Activated CD4-positive, alpha-beta memory T cell treated with anti-CD3 and anti-CD28 coated beads for 36 hours (primary cell): ENCODE measurements at places on chromosomes 2 and 18. TPM values are rescaled to one million over a fixed set of nuclear protein-coding genes. Genes with fewer than 3 reads are reported as not detected.

Gene OSBPL1A
- total RNA-seq: 1.4 TPM

Gene MOGAT1
- not detected for total RNA-seq

Gene TTL
- 39.0 TPM for total RNA-seq

Gene ITGA4
- total RNA-seq: 46.5 TPM

Gene CHRNA1
- not detected for total RNA-seq

DNA sequence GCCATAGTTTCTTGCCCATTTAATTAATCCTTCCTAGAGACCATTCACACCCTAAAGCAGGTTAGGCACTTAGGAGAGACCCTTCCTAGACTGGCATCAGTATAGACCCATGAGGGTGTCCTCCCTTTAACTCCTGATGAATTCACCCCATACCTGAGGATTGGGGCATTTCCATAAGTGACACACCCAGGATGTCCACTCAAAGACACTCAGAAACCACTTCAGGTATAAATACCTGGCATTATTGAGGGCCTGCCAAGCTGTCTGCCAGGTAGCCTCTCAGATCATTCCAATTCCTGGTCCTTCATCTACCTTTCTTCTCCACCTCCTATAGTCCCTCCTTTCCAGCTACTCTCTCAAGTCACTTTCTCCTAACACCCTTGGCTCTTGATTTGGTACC is 57.5 kb upstream of the SLC14A2 start:
- no peak for DNase-seq
- H3K4me1 ChIP-seq: no peaks in the 10 kb centered on the region
- H3K36me3 ChIP-seq: no peaks in the 10 kb centered on the region
- no peak overlapping the region for H3K4me3 ChIP-seq
- peaks cover 2% of the 10 kb centered on the region for H3K27me3 ChIP-seq

- peak overlapping the region; percentile 65 for H3K27ac ChIP-seq
- DNase-seq: peak; percentile 82
- peaks cover 20% of the 10 kb centered on the region for H3K4me1 ChIP-seq
- H3K27me3 ChIP-seq: no peaks in the 10 kb centered on the region
- H3K36me3 ChIP-seq: no peaks in the 10 kb centered on the region
Measured at GRCh38 chr2:96407041-96407918, 71.7 kb downstream of the NCAPH start.

DNA sequence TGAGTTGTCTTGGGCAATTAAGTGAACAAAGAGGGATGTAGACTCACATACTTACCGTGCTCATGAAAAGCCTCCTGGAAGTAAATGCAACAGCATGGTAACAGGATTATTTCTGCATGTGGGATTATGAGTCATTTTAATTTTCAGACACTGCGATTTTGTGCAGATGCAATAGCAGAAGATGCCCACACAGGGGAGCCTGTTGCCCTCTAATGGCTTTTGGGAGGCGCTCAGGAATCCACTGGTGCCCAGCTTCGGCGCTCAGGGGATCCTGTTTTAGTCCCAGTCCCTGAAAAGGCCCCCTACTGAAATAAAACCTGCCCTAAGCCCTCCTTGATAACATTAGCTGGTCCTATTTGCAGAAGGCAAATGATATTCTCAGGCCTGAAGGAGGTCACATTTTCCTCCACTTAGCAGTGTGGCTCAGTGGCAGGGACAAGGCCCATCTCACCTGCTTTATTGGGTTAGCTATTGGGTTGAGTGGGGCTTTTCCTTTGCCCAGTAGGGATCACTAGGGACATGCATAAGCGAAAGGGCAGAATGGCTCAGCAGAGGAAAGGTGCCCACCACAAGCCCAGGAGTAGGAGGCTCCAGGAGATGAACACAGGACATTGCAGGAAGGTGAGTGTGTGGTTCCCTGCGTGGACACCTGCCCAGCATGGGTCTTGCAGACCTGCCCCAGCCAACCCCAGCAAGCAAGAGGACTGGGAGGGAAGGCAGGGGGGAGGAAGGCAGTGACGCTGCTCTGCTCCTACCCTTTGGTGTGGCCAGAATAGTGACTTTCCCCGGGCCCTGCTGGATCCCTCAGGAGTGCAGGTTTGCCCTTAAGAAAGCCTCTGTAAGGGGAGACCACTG is 26.5 kb upstream of the KCNS3 start:
- H3K4me1 ChIP-seq: no peaks in the 10 kb centered on the region
- H3K27ac ChIP-seq: no peak overlapping the region
- H3K36me3 ChIP-seq: no peaks in the 10 kb centered on the region

GRCh38 chr2:58010599-58010998 is 36.0 kb upstream of the VRK2 start:
- no peak overlapping the region for H3K4me3 ChIP-seq
- no peaks in the 10 kb centered on the region for H3K4me1 ChIP-seq
- no peaks in the 10 kb centered on the region for H3K27me3 ChIP-seq
- no peak overlapping the region for H3K27ac ChIP-seq
- DNase-seq: no peak

GRCh38 chr2:163471947-163472346 is 263.9 kb downstream of the FIGN start:
- no peak overlapping the region for H3K4me3 ChIP-seq
- no peaks in the 10 kb centered on the region for H3K4me1 ChIP-seq
- no peak for DNase-seq
- no peak overlapping the region for H3K27ac ChIP-seq
- no peaks in the 10 kb centered on the region for H3K27me3 ChIP-seq
- H3K36me3 ChIP-seq: no peaks in the 10 kb centered on the region

- peaks cover 2% of the 10 kb centered on the region for H3K4me1 ChIP-seq
- no peaks in the 10 kb centered on the region for H3K36me3 ChIP-seq
- peaks cover 15% of the 10 kb centered on the region for H3K27me3 ChIP-seq
- no peak for DNase-seq
- no peak overlapping the region for H3K4me3 ChIP-seq
- H3K27ac ChIP-seq: no peak overlapping the region
Measured at GRCh38 chr2:29323961-29324360, 208.7 kb downstream of the CLIP4 start.

GRCh38 chr2:238274152-238274865 is 14.1 kb downstream of the PER2 start:
- no peak for DNase-seq
- no peaks in the 10 kb centered on the region for H3K4me1 ChIP-seq
- no peak overlapping the region for H3K4me3 ChIP-seq
- H3K36me3 ChIP-seq: peaks cover 23% of the 10 kb centered on the region

DNA sequence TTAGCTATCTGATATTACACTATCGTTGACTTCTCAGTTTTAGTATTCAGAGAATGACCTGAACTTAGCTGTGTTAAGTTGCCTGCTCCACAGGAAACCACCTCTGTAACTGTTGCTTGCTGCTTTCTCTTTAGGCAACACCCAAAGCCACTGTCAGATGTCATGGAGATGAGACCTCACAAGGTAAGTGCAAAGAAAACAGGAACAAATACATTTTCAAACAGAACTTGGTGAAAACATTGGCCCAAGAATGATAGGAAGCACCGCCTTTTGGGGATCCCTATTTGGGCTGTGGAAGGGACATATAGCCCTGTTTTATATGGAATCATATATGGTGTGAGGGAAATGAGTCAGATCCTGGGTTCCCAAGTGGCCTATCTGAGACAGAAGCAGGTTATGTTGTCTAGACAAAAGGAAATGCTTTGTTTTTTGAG is 143.4 kb downstream of the UBE2E3 start:
- H3K27ac ChIP-seq: peak overlapping the region; percentile 92
- H3K36me3 ChIP-seq: peaks cover 6% of the 10 kb centered on the region
- peak overlapping the region; percentile 74 for H3K4me3 ChIP-seq
- peak; percentile 67 for DNase-seq
- H3K27me3 ChIP-seq: no peaks in the 10 kb centered on the region

- H3K27ac ChIP-seq: no peak overlapping the region
- H3K27me3 ChIP-seq: no peaks in the 10 kb centered on the region
- no peak for DNase-seq
- no peaks in the 10 kb centered on the region for H3K4me1 ChIP-seq
Measured at GRCh38 chr2:112516801-112517200, 25.5 kb upstream of the POLR1B start.

DNA sequence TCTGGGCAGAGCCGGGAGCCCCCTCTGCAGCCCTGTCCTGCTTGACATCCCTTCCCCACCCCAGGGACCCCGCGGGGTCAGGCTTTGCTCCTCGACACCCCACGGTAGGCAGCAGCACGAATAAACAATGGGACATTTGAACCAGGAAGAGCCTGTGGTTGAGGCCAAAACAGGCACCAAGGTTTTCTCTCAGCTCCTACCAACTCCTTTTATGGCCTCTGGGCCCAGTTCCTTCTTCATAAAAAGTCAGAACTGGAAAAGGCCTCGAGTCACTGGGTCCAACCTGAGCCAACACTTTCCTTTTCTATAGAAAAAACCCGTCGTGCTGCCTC is 20.6 kb downstream of the TEX44 start:
- H3K4me3 ChIP-seq: peak overlapping the region; percentile 74
- peaks cover 44% of the 10 kb centered on the region for H3K4me1 ChIP-seq
- no peaks in the 10 kb centered on the region for H3K27me3 ChIP-seq
- peak overlapping the region; percentile 97 for H3K27ac ChIP-seq
- DNase-seq: no peak
- H3K36me3 ChIP-seq: no peaks in the 10 kb centered on the region

- peaks cover 7% of the 10 kb centered on the region for H3K27me3 ChIP-seq
- H3K4me3 ChIP-seq: no peak overlapping the region
- no peak overlapping the region for H3K27ac ChIP-seq
- H3K36me3 ChIP-seq: no peaks in the 10 kb centered on the region
- DNase-seq: no peak
- no peaks in the 10 kb centered on the region for H3K4me1 ChIP-seq
Measured at GRCh38 chr2:237315170-237315828, 98.7 kb downstream of the COL6A3 start.

- peak overlapping the region; percentile 60 for H3K4me3 ChIP-seq
- H3K27ac ChIP-seq: no peak overlapping the region
- peaks cover 33% of the 10 kb centered on the region for H3K4me1 ChIP-seq
- no peak for DNase-seq
Measured at GRCh38 chr2:104852090-104852666, 1.7 kb upstream of the POU3F3 start.

DNA sequence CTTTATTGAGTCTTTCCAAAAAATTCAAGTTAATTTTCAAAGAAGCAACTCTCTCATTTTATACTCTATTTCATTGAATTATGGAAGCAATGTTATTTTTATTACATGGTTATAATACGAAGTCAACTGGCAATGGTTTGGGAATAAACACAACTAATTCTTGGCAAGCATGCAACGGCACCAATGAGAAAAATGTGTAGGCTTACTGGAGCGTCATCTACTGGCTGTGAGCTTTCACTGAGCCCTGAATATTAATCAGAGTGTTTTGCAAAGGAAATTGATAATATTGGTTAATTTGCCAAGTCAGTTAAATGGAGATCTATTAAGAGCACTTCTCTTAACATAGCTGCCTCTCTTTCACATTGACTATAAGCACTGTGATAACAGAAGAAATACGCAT is 163.9 kb downstream of the IKZF2 start:
- DNase-seq: no peak
- H3K27ac ChIP-seq: no peak overlapping the region
- no peaks in the 10 kb centered on the region for H3K4me1 ChIP-seq
- no peaks in the 10 kb centered on the region for H3K36me3 ChIP-seq
- H3K27me3 ChIP-seq: peaks cover 2% of the 10 kb centered on the region
- no peak overlapping the region for H3K4me3 ChIP-seq
